ENCODE measurements at places on chromosomes 11 and 22. TPM values are rescaled to one million over a fixed set of nuclear protein-coding genes. Genes with fewer than 3 reads are reported as not detected.

The MAJIN gene
- total RNA-seq: not detected

The SLC22A8 gene
- total RNA-seq: not detected

The SEPTIN5 gene
- total RNA-seq: 17.6 TPM

The JAML gene
- not detected for total RNA-seq

The SCGB1A1 gene
- total RNA-seq: not detected

The OR2D2 gene
- total RNA-seq: not detected

The ARHGAP8 gene
- total RNA-seq: not detected

The BIK gene
- not detected for total RNA-seq

The TMEM25 gene
- total RNA-seq: 15.4 TPM

The NAP1L4 gene
- total RNA-seq: 48.1 TPM

The MS4A3 gene
- total RNA-seq: not detected

The LINC01488 gene
- not detected for total RNA-seq

The C11orf91 gene
- total RNA-seq: not detected

The KCNQ1 gene
- 0.10 TPM for total RNA-seq

The NKAPD1 gene
- 13.3 TPM for total RNA-seq

The LTO1 gene
- 10.9 TPM for total RNA-seq

The CNIH2 gene
- 0.34 TPM for total RNA-seq

The EIF4G2 gene
- total RNA-seq: 335 TPM

The ANO5 gene
- total RNA-seq: not detected

The RFPL1 gene
- not detected for total RNA-seq

The SESN3 gene
- total RNA-seq: 45.5 TPM

The ZC3H12C gene
- total RNA-seq: 9.4 TPM

The RELT gene
- total RNA-seq: 1.00 TPM

The MUC5AC gene
- not detected for total RNA-seq

The ALDH3B1 gene
- 18.2 TPM for total RNA-seq

The KCNA4 gene
- total RNA-seq: not detected

The KDELR3 gene
- total RNA-seq: 107 TPM

The MPZL3 gene
- 0.06 TPM for total RNA-seq

The POU2AF3 gene
- total RNA-seq: not detected

The ADAMTS8 gene
- total RNA-seq: 0.10 TPM
